ENCODE measurements at places on chromosomes 6 and 20.

DNA sequence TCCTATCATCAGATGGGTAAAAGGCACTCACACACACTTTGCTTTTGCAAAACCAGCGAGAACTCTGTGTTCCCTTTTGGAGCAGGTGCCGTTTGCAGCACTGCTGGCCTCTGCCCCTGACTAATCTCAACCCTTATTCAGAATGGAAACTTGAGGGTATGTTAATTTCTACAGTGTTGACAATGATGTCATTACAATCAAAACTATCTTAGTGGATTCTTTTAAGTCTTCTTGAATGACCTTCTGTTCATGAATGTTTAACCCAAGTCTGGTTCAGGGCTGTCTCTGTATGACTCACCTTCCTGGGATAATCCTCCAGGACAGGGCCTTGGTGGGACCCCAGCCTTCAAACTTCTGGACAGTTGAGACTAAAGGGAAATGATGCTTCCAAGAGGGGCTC is 197.9 kb downstream of the CDH4 start:
- no peak for DNase-seq

DNA sequence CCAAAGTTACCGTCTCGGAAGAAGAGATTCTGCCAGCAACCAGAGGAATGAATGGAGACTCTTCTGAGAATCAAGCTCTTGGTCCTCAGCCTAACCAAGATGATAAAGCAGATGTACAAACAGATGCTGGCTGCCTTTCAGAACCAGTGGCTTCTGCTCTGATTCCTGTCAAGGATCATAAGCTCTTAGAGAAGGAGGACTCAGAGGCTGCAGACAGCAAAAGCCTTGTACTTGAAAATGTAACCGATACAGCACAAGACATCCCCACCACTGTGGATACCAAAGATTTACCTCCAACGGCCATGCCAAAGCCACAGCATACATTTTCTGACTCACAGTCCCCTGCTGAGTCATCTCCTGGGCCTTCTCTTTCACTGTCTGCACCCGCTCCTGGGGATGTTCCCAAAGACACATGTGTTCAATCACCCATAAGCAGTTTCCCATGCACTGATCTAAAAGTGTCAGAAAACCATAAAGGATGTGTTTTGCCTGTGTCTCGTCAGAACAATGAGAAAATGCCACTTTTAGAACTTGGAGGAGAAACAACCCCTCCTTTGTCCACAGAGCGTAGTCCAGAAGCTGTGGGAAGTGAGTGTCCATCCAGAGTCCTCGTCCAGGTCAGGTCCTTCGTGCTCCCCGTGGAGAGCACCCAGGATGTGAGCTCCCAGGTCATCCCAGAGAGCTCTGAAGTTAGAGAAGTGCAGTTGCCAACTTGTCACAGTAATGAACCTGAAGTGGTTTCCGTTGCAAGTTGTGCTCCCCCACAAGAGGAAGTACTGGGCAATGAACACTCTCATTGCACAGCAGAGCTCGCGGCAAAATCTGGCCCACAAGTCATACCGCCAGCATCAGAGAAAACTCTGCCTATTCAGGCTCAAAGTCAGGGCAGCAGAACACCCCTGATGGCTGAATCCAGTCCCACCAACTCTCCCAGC is 109.6 kb downstream of the RTN4IP1 start:
- DNase-seq = no peak

GRCh38 chr6:27957516-27957915 is 475 bp downstream of the OR2B6 start:
- DNase-seq = no peak

DNA sequence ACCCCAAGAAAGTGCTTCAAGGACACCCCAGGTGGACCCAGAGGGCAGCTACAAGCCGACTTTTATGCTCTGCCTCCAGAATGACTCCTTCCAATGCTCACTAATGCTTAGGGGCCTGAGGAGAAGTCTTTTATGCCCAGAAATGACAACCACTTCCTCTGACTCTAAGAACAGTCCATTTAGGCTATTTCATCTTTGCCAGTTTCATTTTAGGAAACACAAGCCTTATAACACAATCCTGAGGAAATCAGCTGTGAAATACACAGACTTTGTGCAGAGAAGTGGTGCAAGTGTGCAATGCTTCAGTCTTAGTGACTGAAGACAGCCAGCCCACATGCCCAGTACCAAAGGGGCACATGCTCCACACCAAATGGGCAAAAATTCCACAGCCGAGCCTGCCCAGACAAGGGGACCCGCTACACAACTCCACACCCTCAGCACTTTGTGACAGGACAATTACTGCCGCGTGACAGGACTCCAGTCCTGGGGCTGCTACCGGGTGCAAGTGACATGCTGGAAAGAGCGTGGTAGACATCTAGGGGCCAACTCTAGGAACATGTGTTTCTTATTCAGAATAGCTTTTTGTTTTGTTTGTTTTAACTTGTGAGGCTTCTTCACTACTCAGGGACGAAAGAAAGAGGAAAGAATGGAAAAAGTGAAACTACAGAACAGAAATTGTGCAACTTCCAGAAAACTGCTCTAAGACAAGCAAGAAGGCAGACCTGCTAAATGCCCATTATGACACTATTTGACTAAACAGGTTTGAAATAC is 28.2 kb upstream of the PLAGL1 start:
- no peak for DNase-seq

- DNase-seq = no peak
These were observed 90.9 kb upstream of the MLIP start for GRCh38 chr6:54020334-54020733.

DNA sequence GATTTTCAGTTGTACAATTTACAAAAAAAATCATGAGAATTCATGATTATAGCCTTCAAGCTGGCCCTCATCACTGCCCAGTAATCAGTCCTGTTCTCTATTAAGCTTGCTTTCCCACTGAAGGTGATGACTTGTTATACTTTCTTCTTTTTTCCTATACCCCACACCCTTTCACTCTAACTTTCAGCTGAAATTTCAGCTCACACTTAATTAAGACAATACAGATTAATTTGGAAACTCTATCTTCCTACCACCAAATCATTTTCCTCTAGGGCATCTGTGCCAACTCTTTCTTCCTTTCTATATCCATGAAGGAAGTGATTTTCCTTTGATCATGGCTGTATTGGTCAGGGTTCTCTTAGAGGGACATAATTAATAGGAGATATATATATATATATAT is 449.9 kb downstream of the CD109 start:
- DNase-seq = no peak

Data from NCI-H1417 treated with DMSO at 0.1 percent for 48 hours (cell line).